ENCODE measurements at places on chromosomes 13 and 19.

DNA sequence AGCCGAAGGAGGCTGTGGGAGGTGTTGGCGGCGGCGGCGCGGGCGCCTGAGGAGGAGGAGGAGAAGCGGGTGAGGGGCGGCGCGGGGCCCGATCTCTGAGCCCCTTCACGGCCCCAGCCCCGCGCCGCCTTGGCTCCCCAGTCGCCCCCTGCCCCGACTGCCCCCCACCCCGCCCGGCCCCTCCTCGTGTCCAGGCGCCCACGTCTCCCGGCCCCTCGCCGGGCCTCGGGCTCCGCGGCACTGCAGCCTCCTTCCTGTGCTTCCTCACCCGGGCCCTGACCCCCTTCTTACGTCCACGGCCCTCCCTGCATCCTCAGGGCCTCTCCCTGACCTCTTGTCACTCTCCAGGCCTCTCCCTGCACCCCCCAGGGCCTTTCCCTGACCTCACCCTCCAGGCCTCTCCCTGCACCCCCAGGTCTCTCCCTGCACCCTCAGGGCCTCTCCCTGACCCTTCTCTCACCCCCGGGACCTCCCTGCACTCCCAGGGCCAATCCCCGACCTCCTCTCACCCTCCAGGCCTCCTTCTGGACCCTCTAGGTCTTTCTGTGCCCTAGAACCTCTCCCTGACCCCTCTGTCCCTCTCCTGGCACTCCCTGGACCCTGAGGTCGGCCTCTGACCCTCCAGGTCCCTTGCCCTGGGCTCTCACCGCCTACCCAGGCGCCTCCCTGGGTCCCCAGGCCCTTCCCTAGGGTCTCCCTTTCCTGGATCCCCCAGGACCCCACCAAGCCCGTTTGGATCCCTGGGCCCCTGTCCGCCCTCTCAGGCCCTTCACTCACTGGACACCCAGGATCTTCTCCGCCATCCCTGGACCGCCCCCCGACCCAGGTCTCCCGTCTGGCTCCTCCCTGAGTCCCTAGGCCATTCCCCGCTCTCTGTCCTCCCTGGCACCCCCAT, 460 bp downstream of the KMT5C start:
- no peak for DNase-seq

- no peak for DNase-seq
Observed at GRCh38 chr13:74511523-74511922, 377.3 kb upstream of the KLF12 start.

DNA sequence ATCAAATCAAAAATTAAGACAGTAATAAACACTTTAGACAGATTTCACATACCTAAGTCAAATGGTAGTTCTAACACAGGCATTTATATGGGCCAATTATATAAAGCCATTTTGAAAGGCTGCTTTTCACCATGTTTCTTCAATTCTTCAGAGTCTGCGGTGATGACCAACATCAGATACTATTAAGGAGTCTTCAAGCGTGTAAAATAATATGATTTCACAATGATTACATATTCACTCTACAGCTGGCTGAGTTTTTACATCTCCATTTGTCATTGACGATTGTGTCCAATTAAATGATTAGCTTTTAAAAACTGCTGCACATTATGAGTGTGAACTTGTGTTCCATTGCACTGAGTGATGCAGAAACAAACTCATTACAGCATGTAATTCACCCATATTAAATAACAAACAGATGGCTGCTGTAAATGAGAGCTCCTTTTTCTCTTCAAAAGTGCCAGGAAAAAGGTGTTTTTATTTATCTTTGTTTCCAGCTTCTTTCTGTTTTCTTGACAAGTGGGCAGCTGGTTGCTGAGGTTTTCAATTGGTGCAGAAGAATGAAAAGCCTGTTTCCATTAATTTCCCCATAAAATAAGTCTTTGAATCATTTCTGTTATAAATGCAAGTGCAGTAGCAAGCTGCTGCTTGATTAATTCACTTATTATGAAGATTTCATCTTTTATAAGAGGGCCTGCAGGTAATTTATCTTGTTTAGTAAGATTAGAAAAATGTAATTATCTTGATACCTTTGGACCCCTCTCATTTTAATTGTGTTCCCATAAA, 676.1 kb upstream of the KLHL1 start:
- no peak for DNase-seq

DNA sequence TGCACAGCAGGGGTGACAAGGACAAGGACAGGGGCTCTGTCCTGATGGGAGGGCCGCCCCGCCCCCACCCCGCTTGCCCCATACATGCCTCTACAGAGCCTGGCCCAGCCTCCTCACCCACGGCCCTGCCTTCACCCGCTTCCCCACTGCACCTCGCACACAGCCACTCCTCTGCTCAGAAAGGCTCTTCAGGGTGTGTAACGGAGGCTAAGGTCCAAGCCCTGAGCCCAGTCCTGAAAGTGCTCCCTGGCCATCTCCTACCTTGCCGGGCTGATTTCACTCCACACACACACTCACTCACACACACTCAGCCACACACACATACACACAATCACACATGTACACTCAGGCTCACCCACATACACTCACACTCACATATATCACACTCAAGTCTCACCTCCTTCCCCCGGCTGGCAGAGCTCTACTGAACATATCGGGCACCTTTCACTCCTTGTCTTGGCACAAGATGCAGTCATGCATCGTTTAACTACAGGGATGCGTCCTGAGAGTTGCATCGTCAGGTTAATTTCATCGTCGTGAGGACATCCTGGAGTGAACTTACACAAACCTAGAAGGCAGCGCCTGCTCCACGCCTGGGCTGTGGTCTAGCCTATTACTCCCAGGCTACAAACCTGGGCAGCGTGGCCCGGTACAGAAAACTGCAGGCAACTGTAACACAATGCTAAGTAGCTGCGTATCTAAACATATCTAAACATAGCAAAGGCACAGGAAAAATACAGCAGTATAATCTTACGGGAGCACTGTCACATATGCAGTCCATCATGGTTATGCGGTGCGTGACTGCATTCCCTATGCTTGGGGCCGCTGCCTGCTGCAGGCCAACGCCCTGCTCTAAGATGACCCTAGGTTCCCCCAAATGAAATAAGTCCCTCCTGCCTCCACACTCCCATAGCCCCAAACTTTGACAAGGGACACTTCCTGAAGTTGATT, 13.1 kb downstream of the EPS15L1 start:
- DNase-seq, result no peak

DNA sequence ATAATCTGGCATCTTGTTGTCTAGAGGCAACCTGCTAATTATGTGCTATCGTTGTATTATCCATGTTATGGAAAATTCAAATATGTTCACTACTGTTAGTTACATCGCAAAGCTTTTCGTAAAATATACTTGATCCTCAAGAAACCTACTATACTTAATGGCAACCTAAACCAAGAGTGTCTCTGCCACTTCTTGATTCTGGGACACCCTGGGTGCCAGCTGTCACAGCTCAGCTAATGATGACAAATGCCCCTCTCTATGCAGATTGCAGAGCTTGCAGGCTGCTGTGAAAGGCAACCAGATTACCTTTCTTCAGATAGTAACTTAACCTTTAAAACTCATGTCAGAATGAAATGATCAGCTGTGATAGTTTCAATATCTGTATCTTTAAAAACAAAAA, 8.9 kb upstream of the MAB21L1 start:
- DNase-seq, result no peak

GRCh38 chr19:3154957-3155736, 19.3 kb downstream of the GNA15 start:
- DNase-seq, result peak; percentile 91

DNA sequence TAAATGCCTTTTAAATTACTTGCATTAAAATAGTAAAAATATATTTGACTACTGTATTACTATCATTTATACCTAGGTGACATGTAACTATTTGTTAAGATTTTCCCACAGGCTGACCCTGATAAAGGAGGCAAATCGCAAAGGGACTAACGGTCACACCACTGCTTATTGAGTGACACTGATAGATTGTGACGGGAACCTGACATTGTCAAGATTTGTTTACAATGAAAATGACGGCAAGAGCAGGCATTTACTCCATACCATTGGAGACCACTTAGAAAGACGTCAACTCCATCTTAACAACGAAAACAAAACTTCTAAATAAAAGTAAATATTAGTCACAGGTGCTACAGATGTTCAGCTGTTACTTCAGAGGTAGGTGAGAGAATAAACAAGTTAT, 289.0 kb downstream of the DACH1 start:
- no peak for DNase-seq

All from stimulated activated CD4-positive, alpha-beta T cell treated with anti-CD3 and anti-CD28 coated beads, Interleukin-1b, Interleukin-23, amount 100 ng/mL, for 48 hours (primary cell).